Globus pallidus (tissue), 1 donor: ENCODE measurements at places on chromosomes 7 and 10.
A peak's percentile ranks its signal among the peaks of the same experiment; 100 is the strongest.

GRCh38 chr10:13708256-13708990 is 121.7 kb downstream of the PRPF18 start:
- no peak for DNase-seq

GRCh38 chr10:120530699-120531098 is 73.7 kb downstream of the PLPP4 start:
- DNase-seq = no peak

GRCh38 chr7:121153995-121154394 is 165.5 kb downstream of the CPED1 start:
- DNase-seq = no peak

DNA sequence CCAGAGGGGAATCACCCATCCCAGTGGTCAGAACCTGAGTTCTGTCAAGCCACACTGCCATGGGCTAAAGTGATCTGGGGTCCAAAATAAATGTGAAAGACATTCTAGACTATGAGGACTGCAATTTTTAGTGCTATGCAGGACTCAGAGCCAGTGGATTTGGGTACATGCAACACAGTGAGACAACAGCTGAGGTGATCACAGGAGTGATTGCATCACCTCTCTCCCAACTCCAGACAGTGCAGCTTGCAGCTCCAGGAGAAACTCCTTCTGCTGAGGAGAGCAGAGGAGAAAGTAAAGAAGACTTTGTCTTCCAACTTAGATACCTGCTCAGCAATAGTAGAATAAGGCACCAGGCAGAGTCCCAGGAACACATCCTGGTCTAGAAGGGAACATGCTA is 682.0 kb upstream of the POT1 start:
- DNase-seq = no peak

DNA sequence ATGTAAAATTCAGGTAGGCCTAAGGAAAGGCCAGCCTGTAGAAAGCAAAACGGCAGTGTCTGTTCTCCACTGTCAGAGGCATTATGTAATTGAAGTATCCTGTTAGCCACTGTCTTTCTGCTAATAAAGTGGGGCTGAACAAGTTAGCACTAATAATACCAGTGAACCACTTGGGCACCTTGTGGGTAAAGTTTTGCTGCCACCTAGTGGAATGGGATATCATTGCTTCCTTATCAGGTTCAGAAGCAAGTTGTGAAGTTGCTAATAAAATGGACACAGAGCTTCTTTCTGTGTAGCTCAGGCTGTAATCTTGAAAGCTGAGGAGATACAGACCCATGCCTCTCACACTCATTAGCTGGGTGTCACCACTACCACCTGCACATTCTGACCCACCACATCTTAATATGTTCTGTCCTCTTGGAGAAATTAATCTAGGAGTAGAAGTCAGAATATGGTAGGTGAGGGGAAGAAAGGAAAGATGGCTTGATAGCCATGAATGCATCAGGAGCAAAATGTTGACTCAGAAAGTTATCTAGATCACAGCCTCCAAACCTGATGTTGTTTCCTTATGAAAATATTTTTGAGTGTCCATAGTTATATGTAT is 175.1 kb downstream of the SEPTIN7 start:
- peak; percentile 80 for DNase-seq

DNA sequence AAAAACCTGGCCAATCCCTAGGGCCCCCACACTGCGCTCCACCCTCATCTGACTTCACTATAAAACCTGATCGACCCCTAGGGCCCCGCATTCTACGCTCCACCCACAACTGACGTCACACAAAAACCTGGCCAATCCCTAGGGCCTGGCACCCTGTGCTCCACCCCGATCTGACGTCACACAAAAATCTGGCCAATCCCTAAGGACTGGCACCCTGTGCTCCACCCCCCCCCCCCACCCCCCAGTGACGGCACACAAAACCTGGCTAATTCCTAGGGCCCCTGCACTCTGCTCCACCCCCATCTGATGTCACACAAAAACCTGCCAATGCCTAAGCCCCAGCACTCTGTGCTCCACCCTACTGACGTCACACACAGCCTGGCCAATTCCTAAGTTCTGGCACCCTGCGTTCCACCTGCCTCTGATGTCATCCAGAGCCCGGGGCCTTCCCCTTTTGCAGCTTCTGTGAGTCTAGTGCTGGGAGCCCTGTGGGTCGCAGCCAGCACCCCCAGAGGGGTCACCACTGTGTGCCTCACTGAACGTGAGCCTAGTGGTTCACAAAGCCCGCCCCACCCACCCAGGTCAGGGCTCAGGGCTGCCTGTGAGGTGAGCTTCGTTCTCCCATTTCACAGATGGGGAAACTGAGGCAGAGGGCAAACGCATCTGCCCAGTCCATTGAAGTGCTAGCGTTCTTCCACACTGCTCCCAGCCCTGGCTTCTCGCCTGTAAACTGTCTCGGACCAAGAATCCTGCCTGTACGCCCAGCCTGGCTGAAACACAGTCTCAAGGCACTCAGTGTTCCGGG is 40.6 kb downstream of the MICALL2 start:
- no peak for DNase-seq

DNA sequence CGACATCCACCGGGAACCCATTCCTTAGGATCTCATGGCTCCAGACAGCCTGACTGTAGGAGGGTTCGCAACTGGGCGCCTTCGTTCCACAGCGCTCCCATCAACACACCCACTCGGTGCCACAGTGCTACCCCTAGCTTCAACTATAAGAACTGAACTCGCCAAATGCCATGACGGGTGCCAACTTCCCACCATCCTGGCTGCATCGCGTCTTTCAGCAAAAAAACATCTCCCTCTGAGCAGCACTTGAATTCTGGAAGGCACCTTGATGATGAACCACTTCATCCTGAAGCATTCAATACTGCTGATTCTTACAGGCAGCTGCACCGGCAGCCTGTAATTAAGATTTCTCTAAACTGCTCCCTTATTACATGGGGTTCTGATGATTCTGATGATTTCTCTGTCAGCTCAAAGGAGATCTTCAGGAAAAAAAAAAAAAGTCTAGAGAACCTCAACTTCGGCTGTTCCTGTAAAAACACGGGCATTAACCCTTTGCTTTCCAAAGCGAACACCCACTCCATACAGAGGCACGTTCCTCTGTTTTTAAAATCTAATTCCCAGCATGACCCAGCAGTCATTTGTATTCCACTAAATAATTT is 1.3 kb downstream of the CYTH3 start:
- DNase-seq = peak; percentile 72

DNA sequence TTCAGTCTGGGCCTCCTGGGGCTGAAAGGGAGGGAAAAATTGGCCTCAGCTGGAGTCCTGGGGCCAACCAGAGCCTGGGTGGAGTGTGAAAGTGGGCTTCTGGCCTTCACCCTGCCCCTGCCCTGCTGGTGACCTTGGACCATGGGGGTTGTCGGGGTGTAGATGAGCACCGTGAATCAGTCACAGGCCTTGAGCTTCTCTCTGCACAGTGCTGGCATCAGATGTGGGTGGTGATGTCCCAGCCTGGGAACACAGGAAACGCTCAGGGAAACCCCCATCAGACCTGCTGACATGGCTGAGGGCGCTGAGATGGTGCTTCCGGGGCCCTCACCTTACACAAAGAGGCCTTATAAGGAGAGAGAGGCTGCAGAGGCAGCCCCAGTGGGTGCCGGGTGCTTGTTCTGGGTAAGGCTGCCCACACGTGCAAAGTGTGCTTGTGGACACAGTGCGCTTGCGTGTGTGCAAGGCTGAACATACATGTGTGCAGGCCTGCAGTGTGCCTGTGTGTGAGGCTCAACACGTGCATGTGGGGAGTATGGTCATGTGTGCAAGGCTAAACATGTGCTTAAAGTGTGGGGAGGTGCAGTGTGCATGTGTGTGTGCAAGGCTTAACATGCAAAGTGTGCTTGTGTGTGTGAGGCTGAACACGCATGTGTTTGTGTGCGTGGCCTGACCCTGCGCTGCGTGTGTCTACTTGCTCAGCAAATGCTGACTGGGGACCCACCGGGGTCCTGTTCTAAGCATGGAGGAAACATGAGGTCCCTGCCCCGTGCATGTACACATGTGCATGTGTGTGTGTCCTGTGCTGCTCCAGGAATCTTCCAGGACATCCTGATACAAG is 6.5 kb downstream of the ARPC1B start:
- no peak for DNase-seq

DNA sequence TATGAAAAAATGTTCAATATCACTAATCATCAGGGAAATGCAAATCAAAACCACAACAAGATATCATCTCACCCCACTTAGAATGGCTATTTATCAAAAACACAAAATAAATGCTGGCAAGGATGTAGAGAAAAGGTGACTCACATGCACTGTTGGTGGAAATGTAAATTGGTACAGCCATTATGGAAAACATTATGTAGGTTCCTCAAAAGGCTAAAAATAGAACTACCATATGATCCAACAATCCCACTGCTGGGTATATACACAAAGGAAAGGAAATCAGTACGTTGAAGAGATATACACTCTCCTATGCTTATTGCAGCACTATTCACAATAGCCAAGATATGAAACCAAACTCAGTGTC is 50.2 kb downstream of the CDK1 start:
- DNase-seq = no peak

DNA sequence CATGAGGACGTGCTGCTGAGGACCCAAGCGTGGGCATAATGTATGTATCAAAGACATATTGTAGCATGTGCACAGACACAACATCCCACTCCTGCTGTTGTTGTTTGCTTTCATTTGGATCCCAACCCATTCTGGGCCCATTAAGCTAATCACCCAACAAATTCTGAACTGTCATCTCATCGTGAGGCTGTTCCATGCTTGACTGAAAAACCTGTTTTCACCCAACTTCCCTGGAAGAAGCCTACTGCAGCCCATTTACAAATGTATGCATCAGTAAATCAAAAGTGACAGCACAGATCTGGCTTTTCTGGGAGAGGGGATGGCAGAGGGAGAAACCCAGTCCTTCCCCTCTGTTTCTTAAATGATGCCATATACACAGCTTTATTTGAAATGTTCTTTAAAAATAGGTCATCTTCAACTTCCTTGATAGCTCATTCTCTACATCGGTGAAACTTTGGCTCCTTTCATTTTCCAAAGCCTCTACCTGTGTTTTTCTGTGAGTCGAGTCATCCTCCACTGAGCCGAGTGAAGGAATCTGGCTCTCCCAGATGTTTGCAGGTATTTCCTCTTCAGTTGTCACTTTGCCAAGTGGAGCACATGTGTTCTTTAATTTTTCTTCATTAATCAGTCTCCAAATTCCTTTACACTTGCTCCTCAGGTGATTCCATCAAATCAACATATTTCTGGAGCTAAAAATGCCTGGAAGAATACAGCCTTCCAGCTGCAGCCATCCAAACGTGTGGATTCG is 151.8 kb downstream of the CHN2 start:
- DNase-seq = no peak

- no peak for DNase-seq
Measured at GRCh38 chr10:6089334-6090219, 743 bp downstream of the RBM17 start.

GRCh38 chr10:78351283-78351682 is 317.6 kb downstream of the RPS24 start:
- no peak for DNase-seq

DNA sequence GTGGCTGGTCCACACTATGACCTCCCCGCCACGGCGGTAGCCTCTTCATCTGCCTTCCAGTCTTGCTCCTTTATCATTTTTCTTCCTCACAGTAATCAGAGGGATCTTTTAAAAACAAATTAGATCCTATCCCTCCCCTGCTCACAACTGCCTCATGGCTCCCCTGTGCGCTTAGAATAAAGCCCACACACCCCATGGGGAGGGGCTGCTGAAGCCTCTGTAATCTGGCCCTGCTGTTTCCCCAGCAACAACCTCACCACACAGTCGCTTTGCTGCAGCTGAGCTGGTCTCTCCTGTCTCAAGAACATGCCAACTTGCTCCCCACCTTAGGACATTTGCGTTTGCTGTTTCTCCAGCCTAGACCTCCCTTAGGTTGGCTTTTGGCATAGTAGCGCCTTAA is 41.0 kb downstream of the SP8 start:
- DNase-seq = no peak

GRCh38 chr7:111145472-111145871 is 54.5 kb downstream of the LRRN3 start:
- no peak for DNase-seq
